ENCODE measurements at places on chromosomes 4 and X. TPM values are rescaled to one million over a fixed set of nuclear protein-coding genes. Genes with fewer than 3 reads are reported as not detected.

- DNase-seq, result no peak
Measured at GRCh38 chr4:73415807-73416238, 11.7 kb downstream of the ALB start.

GRCh38 chr4:172596206-172596605 lies 572.4 kb upstream of the GALNT7 start:
- no peak for DNase-seq

DNA sequence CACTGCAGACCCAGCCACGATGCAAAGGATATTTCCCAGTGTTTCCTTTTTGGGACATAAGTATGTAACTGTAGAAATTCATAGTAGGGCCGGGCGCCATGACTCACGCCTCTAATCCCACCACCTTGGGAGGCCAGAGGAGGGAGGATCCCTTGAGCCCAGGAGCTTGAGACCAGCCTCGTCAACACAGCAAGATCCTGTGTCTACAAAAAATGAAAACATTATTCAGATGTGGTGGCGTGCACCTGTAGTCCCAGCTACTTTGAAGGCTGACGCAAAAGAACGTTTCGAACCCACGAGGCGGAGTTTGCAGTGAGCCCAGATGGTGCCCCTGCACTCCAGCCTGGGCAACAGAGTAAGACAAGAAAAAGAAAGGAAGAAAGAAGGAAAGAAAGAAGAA lies 49.2 kb downstream of the CRLF2 start:
- no peak for DNase-seq

DNA sequence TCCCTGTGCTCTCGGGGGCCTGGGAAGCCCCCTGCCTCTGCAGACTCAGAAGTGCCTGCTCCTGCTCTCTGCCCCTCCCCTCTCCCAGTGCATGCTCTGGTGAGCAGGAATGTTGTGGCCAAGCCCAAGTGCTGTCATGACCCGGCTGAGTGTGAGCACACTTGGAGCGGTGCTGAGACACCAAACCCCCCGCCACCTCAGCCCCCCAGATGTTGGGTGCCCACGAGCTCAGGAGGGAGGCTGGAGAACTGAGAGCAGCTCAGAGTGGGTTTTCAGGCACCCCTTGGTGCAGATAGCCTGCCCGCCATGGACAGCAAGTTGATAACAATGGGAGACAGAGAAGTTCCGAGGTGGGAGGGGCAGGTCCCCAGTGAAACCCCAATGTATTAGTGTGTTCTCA lies 477.4 kb downstream of the ACTRT1 start:
- DNase-seq, result no peak

GRCh38 chrX:80216086-80216485 lies 201.5 kb downstream of the TBX22 start:
- peak; percentile 1 for DNase-seq

GRCh38 chr4:176791591-176792325 lies 964 bp downstream of the VEGFC start:
- DNase-seq, result no peak

DNA sequence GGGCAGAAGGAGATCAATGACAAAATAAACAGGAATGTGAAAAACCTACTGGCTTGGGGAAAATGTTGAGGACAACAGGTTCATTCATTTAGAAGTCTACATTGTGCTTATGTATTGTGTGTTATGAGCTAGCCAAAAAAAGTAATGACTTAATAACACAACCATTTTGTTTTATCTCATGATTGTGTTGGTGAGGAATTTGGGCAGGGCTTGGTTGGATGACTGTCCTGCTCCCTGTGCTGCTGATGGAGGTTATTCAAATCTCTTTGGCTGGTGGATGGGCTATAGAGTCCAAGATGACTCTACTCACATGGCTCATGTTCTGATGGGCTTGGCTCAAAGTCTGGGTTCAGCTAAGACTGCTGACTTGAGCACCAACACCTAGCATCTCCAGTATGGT lies 116.3 kb downstream of the HS3ST1 start:
- DNase-seq, result no peak

- no peak for DNase-seq
Measured at GRCh38 chrX:130793975-130794374, 109.0 kb downstream of the ENOX2 start.

GRCh38 chr4:121989715-121990114 lies 37.9 kb upstream of the TRPC3 start:
- DNase-seq, result peak; percentile 67

DNA sequence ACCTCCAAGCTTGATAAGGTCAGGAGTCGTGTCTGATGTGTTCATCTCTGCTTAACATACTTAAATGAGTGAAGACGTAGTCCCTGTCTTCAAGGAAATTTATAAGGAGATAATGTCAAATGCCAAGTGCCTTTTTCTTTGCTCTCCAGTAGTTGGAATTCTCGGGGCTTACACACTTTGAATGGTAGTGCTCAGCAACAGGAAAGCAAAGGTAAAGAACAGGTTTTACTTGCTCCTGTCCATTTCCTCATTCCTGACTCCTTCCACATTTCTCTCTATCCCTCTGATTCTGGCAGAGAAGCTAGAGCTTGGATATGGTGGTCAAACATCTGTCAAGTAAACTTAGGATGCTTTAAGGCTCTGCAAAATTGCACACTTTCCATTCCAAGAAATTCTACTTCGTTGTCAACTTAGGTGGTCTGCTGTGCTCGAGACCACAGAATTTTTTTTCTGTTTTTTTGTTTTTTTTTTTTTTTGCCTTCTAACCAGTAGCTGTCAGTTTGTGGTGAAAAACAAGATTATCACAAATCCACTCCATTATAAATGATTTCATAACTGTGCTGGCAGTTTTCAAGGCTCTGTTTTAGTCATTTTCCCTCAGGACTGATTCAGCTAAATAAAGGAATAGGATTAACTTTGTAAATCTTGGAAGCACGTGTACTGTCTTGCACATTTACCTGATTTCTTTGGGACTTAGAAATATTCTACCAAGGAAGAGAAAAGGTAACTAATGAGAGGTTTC lies 180.8 kb upstream of the ANXA3 start:
- no peak for DNase-seq

- DNase-seq, result no peak
Measured at GRCh38 chr4:791898-792625, 33.9 kb downstream of the CPLX1 start.

GRCh38 chr4:120873554-120873953 lies 49.0 kb downstream of the PRDM5 start:
- no peak for DNase-seq

DNA sequence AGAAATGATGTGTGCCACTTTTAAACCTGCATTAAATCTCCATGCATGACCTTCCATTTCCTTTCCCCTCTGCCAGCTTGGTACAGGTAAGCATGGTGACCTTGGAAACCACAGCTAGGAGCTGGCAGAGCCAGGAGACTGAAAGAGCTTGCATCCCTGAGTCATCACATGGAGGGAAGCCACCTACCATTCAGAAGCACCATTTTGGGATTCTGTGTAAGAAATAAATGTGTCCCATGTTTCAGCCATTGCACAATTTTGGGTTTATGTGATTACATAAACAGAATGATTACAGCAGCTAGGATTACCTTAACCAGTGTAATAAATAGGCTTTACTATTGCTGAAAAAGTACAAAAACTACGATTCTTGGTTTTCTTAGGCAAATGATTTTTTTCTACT lies 17.3 kb upstream of the CCDC149 start:
- no peak for DNase-seq

DNA sequence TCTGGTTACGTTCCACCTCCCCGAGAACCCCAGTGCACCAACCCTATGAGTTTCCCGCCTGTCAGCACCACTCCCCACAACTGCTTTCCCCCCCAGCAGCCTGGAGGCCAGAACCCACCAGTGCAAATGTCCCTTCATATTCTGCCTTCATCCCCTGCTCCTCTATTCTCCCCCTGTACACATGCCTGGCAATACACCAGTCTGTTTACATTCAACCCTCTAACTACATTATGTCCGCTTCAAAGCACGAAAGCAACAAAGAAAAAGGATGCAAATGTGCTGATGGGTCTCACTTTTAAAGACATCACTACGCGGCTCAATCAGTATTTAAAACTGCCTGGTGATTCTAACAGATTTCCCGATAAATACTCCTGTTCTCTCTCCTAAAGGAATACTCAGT lies 126.7 kb upstream of the SORBS2 start:
- no peak for DNase-seq

- DNase-seq, result no peak
Measured at GRCh38 chrX:72009731-72010130, 99.1 kb downstream of the NHSL2 start.

- DNase-seq, result peak; percentile 10
Measured at GRCh38 chrX:45850775-45851433, 650.2 kb upstream of the DIPK2B start.

- no peak for DNase-seq
Measured at GRCh38 chr4:115274545-115274944, 161.1 kb upstream of the NDST4 start.

- no peak for DNase-seq
Measured at GRCh38 chr4:183165376-183165775, 66.3 kb downstream of the WWC2 start.

GRCh38 chr4:6767748-6768538 lies 14.6 kb upstream of the KIAA0232 start:
- peak; percentile 82 for DNase-seq

- no peak for DNase-seq
Measured at GRCh38 chrX:18676470-18676869, 4.6 kb upstream of the RS1 start.

GRCh38 chr4:94256828-94257227 lies 49.2 kb downstream of the SMARCAD1 start:
- no peak for DNase-seq

Gene NPY1R
- 1.4 TPM for total RNA-seq

Gene HELT
- not detected for total RNA-seq

Gene SPANXC
- not detected for total RNA-seq

Gene SLC39A8
- total RNA-seq, result 24.1 TPM

Gene SUPT20HL2
- total RNA-seq, result not detected

Gene MAGEH1
- total RNA-seq, result 8.3 TPM

All from A172 (cell line).